ENCODE measurements at places on chromosomes 11 and 22. TPM values are rescaled to one million over a fixed set of nuclear protein-coding genes. Genes with fewer than 3 reads are reported as not detected.

Gene RAB36
- 6.1 TPM for total RNA-seq

Gene CCDC188
- not detected for total RNA-seq

Gene ARFIP2
- total RNA-seq, result 77.9 TPM

DNA sequence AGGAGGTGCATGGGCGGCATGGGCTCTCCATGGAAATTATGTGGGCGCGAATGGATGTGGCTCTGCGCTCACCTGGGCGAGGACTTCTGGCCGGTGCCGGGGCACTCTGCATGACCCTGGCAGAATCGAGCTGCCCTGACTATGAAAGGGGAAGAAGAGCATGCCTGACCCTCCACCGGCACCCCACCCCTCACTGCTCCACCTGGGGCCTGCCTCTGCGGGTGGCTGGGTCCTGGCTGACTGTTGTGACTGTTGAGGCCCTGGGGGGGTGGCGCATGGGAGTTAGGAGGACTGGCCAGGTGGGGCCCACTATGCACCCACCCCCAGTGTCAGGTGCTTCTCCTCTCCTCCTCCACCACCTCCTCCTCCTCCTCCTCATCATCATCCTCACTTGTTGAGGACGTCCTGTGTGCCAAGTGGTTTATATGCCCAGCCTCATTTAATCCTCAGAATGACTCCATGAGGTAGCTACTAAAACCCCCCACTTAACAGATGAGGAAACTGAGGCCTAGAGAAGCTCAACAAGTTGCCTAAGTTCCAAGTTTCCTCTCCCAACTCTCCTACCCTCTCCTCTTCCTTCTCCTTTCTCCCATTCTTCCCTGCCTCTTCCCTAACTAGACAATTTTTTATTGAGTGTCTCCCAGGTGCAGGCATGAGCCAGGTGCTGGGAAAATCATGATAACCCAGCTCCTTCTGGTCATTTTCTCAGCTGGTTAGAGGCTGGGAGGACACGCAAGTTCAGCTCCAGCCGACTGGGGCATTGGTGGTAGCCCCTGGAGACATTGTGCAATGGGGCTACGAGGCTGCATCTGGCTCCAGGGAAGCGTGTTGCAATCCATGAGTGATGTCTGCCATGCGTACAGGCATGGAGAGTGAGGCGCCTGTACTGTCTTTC lies 2.3 kb downstream of the MYEOV start:
- no peak for DNase-seq
- H3K4me1 ChIP-seq, result peaks cover 80% of the 10 kb centered on the region
- H3K27ac ChIP-seq, result peak overlapping the region; percentile 99
- H3K4me3 ChIP-seq, result peak overlapping the region; percentile 94
- H3K27me3 ChIP-seq, result no peaks in the 10 kb centered on the region

DNA sequence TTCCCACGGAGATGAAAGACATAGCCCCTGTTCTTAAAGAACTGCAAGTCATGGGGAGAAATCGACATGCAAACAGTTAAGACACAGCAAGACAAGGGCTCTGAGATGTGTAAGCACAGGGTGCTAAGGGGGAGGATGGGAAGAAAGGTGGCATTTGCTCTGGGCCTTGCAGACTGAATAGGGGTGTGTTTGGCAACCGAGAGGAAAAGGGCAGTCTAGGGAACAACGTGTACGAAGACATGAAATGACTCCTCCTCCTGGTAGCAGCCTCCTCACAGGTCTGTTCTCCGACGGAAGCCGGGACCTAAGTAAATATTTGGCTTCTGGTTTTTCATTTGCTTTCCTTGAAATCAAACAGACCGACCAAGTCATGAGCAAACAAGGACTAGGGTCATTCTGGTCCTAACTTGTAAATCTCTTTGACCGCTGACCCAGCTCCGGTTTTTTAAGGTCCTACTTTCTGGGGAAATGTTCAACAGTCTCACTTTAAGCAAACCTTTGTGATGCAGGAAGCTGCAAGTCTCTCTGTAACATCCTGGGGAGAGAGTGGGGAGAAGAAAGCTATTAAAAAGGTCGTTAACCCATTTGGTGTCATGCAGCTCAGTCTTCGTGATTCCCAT lies 19.7 kb downstream of the NNMT start:
- H3K27me3 ChIP-seq, result peaks cover 26% of the 10 kb centered on the region
- no peak overlapping the region for H3K4me3 ChIP-seq
- DNase-seq, result no peak
- H3K4me1 ChIP-seq, result no peaks in the 10 kb centered on the region
- no peaks in the 10 kb centered on the region for H3K36me3 ChIP-seq

GRCh38 chr11:32931606-32932005 lies 39.0 kb downstream of the QSER1 start:
- no peaks in the 10 kb centered on the region for H3K27me3 ChIP-seq
- no peak overlapping the region for H3K27ac ChIP-seq
- H3K4me3 ChIP-seq, result no peak overlapping the region
- DNase-seq, result no peak
- no peaks in the 10 kb centered on the region for H3K4me1 ChIP-seq
